ENCODE measurements at places on chromosomes 3 and 15. TPM values are rescaled to one million over a fixed set of nuclear protein-coding genes. Genes with fewer than 3 reads are reported as not detected.

- DNase-seq = peak; percentile 63
Measured at GRCh38 chr3:73805435-73805834, 180.7 kb upstream of the PDZRN3 start.

- DNase-seq = no peak
Measured at GRCh38 chr3:129166579-129167332, 5.9 kb upstream of the ISY1 start.

The RCCD1 gene
- 13.2 TPM for total RNA-seq

The RBP2 gene
- not detected for total RNA-seq

DNA sequence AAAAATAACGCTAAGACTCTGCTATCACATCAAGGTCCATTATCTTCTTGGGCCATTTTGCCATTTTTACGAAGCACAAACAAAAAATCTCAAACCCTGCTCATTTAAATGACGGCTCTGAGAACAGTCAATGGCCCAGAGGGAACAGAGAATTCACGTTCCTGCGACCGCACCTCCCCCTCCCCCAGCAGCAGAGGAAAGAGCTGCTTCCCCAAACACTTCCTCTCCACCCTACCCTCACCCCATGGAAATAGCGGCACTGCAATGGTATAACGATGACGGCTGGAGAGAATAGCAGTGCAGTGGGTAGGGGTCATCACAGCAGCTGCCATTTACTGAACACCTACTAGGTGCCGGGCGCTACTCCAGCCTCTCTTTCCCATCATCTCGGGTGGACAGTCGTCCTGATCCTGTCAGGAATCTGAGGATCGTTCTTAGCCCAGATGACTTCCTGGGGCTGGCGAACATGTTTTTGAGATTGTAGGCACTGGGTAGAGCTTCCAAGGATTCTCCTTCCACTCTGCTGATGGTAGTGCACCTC lies 113.3 kb downstream of the IQSEC1 start:
- DNase-seq = no peak

DNA sequence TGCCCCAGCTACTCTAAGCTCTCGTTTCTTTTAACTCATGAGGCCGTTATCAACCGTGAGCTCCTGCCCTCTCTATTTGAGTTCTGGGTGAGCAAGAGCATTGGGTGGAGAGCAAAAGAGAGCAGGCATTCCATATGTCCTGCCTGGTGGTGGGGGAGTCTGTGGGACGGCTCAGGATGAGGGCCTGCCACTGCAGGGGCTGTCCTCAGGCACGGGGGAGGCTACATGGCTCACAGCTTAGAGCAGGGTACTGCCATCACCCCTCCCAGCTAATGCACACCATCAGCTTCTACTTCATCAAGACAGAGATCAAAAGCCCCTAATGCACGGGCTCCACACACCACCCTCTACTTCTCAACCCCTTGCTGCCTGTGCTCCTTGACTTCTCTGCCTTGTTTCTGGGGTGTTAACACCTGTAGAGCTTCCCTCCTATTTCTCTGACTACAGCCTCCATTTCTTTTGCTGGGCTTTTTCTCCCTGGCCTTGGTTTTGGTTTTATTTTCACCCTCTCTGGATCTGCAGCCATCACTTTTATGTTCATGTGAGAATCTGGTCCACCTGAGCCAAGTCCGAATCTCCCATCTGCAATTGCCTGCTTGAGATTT lies 114.1 kb downstream of the ALDH1A2 start:
- no peak for DNase-seq

The ATP13A5 gene
- total RNA-seq = not detected

DNA sequence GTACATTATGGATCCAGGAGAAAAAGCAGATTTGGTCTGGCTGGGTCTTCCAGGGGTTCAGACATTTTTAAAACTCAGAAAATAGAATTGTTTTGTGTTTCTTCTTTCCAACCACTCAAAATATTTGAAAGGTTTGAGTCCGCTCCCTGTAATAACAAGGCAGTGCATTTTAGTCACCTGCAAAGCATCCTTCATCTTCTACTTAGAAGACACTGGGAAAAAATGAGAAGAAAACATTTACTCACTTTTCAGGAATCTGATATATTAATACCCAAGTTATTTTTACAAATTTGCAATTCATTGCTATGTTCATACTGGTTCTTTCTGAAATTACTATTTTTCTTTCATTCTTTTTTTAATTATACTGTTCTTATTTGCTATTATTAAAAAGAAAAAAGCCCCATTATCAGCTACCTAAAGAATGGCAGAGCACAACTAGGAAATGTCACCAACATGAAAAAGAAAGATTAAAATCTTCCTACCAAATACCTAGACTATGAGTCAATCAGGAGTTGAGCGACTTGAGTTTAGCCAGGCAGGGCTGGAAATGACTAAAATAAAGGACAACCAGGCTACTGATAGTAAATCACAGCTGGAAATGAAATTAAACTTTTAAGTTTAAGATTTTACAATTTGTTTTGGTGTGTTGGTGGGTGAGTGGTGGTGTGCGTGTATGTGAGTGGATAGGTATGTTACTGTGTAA lies 280.3 kb upstream of the THBS1 start:
- DNase-seq = no peak

- DNase-seq = no peak
Measured at GRCh38 chr3:31562525-31562924, 29.8 kb downstream of the STT3B start.

The SLC12A8 gene
- 6.1 TPM for total RNA-seq

- no peak for DNase-seq
Measured at GRCh38 chr3:32571192-32571485, 481 bp upstream of the DYNC1LI1 start.

- DNase-seq = peak; percentile 76
Measured at GRCh38 chr15:71752604-71753289, 57.6 kb upstream of the NR2E3 start.

DNA sequence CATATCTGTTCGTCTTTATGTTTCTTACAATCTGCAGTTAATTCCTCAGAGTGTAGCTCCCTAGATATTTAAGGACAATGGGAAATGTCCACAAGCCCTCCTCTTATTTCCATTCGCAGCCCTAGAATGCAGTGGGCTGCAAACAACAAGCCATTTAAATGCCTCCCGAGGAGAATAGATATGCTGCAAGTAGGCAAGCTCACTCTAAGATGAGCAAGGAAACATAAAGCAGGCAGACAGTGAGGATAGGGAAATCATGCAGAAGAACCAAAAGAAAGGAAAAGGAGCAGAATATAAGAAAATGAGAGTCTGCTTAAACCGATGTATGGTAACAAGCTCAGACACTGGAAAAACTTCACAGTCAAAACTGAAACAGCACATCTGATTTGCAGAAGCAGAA lies 561.9 kb downstream of the GBE1 start:
- no peak for DNase-seq

- no peak for DNase-seq
Measured at GRCh38 chr3:102715030-102715697, 280.3 kb downstream of the ZPLD1 start.

The NUP210 gene
- 19.9 TPM for total RNA-seq

Data from ureter (tissue), 1 donor.